ENCODE measurements at places on chromosomes 6 and 20.

- no peak overlapping the region for H3K4me3 ChIP-seq
- DNase-seq = no peak
- no peaks in the 10 kb centered on the region for H3K4me1 ChIP-seq
These were observed 14.9 kb upstream of the BTN1A1 start for GRCh38 chr6:26485112-26485780.

DNA sequence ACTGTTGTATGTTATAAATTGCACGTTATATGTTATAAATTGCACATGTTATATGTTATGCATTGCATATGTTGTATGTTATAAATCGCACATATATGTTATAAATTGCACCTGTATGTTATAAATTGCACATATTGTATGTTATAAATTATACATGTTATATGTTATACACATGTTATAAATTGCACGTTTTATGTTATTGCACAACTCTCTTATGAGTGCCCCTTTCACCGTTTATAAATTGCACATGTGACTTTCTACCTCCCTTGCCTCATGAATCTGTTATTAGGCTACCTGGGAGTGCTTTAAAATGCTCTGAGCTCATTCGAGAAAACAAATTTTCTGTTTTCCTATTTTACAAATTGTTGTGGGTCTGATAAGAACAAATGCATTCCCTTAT, 84.1 kb downstream of the RNF182 start:
- no peak overlapping the region for H3K27ac ChIP-seq
- H3K4me1 ChIP-seq = peaks cover 5% of the 10 kb centered on the region
- no peak for DNase-seq
- no peaks in the 10 kb centered on the region for H3K36me3 ChIP-seq

DNA sequence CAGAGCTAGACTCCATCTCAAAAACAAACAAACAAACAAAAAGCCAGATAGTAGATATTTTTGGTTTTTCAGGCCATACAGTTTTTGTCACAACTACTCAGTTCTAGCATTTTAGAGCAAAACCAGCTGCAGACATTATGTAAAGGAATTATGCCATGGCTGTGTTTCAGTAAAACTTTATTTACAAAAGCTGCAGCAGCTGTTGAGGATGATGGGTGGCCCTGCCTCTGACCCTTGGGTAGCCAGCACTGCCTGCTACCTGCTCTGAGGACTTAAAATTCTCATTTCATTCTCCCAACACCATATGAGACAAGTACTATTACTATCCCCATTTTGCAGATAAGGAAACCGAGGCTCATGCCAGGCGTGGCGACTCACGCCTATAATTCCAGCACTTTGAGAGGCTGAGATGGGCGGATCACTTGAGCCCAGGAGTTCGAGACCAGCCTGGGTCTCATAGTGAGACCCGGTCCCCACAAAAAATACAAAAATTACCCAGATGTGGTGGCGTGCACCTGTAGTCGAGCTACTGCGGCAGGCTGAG, 56.3 kb downstream of the RIPOR3 start:
- H3K4me1 ChIP-seq = peaks cover 10% of the 10 kb centered on the region
- no peak for DNase-seq
- H3K4me3 ChIP-seq = no peak overlapping the region

DNA sequence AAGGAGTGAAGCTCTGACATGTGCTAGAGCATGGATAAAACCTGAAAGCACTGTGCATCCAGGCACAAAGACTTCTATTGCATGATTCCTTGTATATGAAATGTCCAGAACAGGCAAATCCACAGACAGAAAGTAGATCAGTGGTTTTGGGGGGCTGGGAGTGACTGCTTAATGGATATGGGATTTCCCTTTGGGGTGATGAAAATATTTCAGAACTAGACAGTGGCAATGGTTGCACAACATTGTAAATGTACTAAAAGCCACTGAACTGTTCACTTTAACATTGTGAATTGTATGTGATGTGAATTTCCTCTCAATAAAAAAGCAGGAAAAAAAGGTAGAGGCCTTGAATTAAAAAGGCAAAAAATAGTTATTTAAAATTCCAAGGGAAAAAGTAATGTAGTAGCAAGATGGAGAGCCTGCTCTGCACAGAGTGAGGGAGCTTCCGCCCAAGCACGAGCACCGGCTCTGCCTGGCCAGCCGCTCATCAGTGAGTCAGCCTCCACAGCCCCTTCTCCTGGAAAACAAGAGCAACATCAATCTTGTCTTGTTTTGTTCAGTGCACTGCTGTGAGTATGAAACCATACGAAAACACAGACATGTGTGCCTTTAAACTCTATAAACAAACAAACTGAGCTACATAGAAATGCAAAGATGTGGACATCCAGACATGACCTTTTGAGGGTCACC, 74.6 kb upstream of the THBS2 start:
- H3K4me3 ChIP-seq = no peak overlapping the region
- H3K27me3 ChIP-seq = no peaks in the 10 kb centered on the region
- no peaks in the 10 kb centered on the region for H3K36me3 ChIP-seq

DNA sequence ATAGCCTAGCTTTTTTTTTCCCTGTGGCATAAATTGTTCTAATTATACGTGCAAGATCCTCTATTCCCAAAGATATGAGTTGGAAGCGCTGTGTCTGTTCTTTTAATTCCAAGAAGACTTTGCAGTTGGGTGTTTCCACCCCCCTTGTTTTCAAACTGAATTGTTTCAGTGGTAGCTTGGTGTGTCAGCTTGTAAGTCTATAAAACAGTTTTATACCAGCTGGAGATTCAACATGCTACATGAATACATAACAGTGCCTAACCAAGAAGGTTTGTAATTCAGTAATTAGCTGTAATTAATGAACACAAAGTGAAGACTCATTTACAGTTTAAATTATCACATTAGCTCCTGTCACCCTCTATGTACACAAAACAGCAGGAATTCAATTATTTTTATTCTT, 154.0 kb downstream of the ZNF217 start:
- H3K27ac ChIP-seq = no peak overlapping the region
- no peak for DNase-seq
- no peaks in the 10 kb centered on the region for H3K36me3 ChIP-seq
- H3K27me3 ChIP-seq = no peaks in the 10 kb centered on the region

- H3K4me1 ChIP-seq = no peaks in the 10 kb centered on the region
- H3K4me3 ChIP-seq = no peak overlapping the region
- H3K27me3 ChIP-seq = no peaks in the 10 kb centered on the region
- no peaks in the 10 kb centered on the region for H3K36me3 ChIP-seq
- no peak overlapping the region for H3K27ac ChIP-seq
These were observed 625.1 kb upstream of the IMPG1 start for GRCh38 chr6:76697585-76697984.

DNA sequence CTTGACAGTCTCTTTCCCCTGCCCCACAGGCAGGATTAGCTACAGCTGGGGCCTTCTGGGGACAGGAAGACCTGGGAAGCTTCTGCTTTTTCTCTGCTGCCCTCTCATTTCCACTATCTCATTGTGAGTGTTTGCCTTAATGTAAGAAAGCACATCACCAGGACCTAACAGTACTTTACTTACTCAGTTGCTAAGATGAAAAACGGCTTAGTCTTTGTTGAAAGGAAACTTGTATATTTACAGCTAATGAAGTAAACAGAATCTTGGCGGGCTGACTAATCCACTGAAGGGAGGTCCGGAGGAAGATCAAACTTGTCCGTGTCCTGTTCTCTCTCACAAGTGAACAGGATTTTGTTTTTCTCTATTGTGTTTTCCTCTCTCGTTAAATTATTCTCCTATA, 128.6 kb downstream of the SOD2 start:
- no peak overlapping the region for H3K4me3 ChIP-seq
- no peaks in the 10 kb centered on the region for H3K4me1 ChIP-seq
- H3K27ac ChIP-seq = no peak overlapping the region
- DNase-seq = no peak
- H3K36me3 ChIP-seq = no peaks in the 10 kb centered on the region

DNA sequence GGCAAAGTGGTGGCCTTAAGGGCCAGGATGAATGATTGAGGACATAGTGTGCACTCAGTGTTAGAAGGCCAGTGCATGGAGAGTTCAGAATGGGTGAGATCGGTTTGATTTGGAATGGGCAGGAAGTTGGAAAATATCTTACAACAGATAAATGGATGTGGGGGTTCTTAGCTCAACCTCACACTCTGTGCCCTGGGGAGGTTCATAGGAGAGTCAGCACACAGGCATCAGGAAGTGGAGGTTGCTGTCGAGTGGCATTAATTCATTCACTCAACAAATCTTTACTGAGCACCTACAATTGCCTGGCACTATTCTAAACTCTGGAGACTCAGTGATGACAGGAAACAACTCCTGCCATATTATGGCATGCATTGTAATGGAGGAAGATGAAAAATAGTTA, 313.7 kb upstream of the SUPT3H start:
- no peak for DNase-seq
- H3K4me1 ChIP-seq = no peaks in the 10 kb centered on the region
- no peaks in the 10 kb centered on the region for H3K36me3 ChIP-seq
- H3K27ac ChIP-seq = no peak overlapping the region
- no peaks in the 10 kb centered on the region for H3K27me3 ChIP-seq
- no peak overlapping the region for H3K4me3 ChIP-seq

DNA sequence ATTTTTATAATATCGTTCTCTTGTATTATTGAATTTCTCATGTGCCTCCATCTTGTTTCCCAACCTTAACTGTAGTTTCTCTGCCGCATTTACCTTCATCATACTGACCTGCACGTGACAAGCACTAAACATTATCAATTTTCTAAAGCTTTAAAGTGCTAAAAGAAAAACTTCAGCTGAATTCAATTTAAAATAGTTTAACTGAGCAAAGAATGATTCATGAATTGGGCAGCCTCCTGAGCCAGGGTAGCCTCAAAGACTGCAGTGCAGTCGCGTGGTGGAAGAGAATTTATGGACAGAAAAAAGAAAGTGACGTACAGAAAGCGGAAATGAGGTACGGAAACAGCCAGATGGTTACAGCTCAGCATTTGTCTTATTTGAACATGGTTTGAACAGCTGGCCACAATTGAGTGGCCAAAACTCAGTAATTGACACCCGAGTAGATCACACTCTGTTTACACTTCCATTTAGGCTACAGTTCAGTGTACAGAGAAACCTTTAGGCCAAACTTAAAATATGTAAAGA, 4.2 kb upstream of the ZDHHC14 start:
- DNase-seq = no peak
- H3K27ac ChIP-seq = no peak overlapping the region
- no peaks in the 10 kb centered on the region for H3K27me3 ChIP-seq
- H3K4me1 ChIP-seq = no peaks in the 10 kb centered on the region

GRCh38 chr6:158789115-158789917, 29.9 kb downstream of the EZR start:
- no peak overlapping the region for H3K4me3 ChIP-seq
- H3K27ac ChIP-seq = no peak overlapping the region
- H3K27me3 ChIP-seq = no peaks in the 10 kb centered on the region
- no peak for DNase-seq

DNA sequence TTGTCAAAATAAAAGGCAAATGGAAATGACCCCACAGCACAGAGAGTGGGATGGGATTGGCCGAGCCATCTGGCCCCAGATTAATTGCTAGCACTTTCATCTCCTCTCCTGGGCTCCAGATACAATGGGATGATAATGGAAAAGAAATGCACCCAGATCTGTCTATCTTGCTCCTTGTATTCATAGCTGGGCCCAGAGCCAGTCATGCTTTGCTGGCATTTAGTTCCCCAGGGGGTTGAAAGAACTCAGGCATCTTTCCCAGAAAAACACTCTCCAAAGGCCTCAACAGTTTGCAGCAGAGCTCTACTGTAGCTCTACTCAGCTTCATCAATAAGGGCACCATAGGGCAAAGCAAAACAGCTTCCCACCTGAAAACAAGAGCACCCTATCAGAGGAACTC, 116.0 kb upstream of the FOXA2 start:
- no peaks in the 10 kb centered on the region for H3K36me3 ChIP-seq
- H3K4me3 ChIP-seq = no peak overlapping the region
- H3K27me3 ChIP-seq = no peaks in the 10 kb centered on the region

- no peaks in the 10 kb centered on the region for H3K36me3 ChIP-seq
- peaks cover 6% of the 10 kb centered on the region for H3K4me1 ChIP-seq
- no peak overlapping the region for H3K27ac ChIP-seq
- H3K27me3 ChIP-seq = no peaks in the 10 kb centered on the region
These were observed 51.0 kb downstream of the JAG1 start for GRCh38 chr20:10622657-10623418.

GRCh38 chr20:63452821-63453523, 19.5 kb downstream of the KCNQ2 start:
- no peak overlapping the region for H3K4me3 ChIP-seq
- H3K27me3 ChIP-seq = no peaks in the 10 kb centered on the region
- DNase-seq = no peak
- H3K36me3 ChIP-seq = no peaks in the 10 kb centered on the region
- peaks cover 11% of the 10 kb centered on the region for H3K4me1 ChIP-seq
- H3K27ac ChIP-seq = no peak overlapping the region

GRCh38 chr6:112362812-112363570, 15.9 kb downstream of the RFPL4B start:
- no peaks in the 10 kb centered on the region for H3K27me3 ChIP-seq
- H3K27ac ChIP-seq = no peak overlapping the region
- H3K36me3 ChIP-seq = no peaks in the 10 kb centered on the region
- no peak for DNase-seq

DNA sequence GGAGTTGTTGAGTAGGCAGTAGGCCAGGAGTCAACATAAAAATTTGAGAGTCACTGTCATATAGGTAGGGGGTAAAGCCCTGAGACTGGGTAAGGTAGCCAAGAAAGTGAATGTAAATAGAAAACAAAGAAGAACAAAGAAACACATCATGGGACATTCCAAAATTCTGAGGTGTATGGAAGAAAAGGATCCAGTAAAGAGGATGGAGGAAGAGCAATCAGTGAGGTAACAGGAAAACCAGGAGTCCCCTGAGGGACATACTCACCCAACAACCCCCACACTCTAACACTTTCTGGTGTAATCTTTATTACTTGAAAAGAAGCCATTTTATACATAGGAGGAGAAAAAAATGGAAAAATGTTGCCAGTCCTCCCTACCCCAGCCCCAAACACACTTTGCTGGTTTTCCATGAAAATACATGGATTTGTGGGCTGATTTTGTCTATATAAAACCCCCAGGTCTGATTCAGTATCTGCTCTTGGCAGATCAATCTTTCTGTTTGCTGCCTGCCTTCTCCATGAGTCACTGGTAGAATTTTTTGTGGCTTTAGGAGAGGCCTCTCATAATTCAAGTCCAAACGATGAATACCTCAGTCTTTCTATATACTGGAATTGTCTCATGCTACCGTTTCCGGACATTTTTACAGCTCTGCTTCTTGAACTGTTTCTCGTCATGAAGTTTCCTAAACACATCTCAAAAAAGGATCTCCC, 271.4 kb upstream of the MAN1A1 start:
- no peak overlapping the region for H3K27ac ChIP-seq
- no peak overlapping the region for H3K4me3 ChIP-seq
- H3K36me3 ChIP-seq = no peaks in the 10 kb centered on the region
- no peaks in the 10 kb centered on the region for H3K27me3 ChIP-seq

- H3K4me1 ChIP-seq = no peaks in the 10 kb centered on the region
- no peaks in the 10 kb centered on the region for H3K27me3 ChIP-seq
- no peak overlapping the region for H3K4me3 ChIP-seq
- H3K36me3 ChIP-seq = no peaks in the 10 kb centered on the region
- DNase-seq = no peak
These were observed 231.9 kb downstream of the LAMA2 start for GRCh38 chr6:129114636-129115391.
